ENCODE measurements at places on chromosomes 5 and 9.
A peak's percentile ranks its signal among the peaks of the same experiment; 100 is the strongest.

GRCh38 chr5:176446884-176447590 is 1.1 kb upstream of the FAF2 start:
- peaks cover 22% of the 10 kb centered on the region for H3K4me1 ChIP-seq
- no peak for DNase-seq
- no peaks in the 10 kb centered on the region for H3K27me3 ChIP-seq
- peaks cover 2% of the 10 kb centered on the region for H3K36me3 ChIP-seq
- H3K27ac ChIP-seq = peak overlapping the region; percentile 98

- peaks cover 2% of the 10 kb centered on the region for H3K36me3 ChIP-seq
- peaks cover 25% of the 10 kb centered on the region for H3K27me3 ChIP-seq
- H3K4me3 ChIP-seq = no peak overlapping the region
- no peak overlapping the region for H3K27ac ChIP-seq
Observed at GRCh38 chr5:36006163-36006562, 15.0 kb upstream of the UGT3A1 start.

DNA sequence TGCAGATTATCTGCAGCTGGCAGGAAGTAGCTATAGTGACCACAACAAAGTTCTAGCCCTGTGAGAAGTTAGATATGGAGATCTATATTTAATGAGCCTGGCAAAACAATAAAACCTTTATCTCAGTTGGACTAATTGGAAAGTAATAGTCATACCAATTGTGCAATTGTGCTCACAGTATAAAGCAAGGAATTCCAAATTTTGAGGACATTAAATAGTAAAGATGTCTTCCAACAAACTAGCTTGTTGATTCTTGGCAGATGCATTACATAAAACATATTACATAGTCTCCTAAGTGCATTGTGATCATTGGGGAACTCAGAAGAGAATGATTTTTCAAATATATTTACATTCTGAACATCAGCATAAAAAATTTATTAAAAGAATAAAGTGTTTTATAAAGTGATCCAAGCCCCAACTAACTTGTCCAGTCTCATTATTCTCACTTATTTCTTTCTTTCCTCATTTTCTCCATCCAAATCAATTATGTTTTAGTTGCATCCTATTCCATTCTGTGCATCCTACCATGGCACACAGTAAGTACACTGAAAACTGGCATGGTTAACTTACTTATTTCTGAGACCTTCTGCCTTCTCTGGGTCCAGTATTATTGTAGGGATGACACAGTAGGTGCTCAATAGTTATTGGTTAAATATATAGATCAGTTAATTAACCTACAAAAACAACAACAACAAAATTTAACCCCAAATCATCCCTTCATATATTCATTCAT is 977.2 kb upstream of the NUDT12 start:
- no peak overlapping the region for H3K4me3 ChIP-seq
- H3K36me3 ChIP-seq = no peaks in the 10 kb centered on the region
- DNase-seq = no peak

DNA sequence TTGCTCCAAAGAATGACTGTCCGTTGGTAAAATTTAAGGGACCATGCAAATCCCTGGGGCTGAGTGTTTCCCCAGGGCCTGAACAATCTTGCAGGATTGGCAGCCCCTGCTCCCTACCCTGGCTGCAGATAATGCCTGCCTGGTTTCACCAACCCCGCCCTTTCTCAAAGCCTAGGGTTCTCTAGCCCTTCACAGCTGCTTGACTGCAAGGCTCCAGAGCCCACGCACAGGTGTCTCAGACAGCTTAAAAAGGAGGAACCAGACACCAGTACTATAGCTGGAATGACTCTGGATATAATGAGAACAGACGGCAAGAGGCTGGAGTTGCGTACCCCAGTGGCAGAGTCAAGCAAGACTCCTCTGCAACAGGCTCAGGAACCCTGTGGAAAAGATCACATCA is 25.2 kb upstream of the TNIP1 start:
- H3K27me3 ChIP-seq = no peaks in the 10 kb centered on the region
- no peak overlapping the region for H3K4me3 ChIP-seq
- H3K36me3 ChIP-seq = peaks cover 15% of the 10 kb centered on the region
- peaks cover 16% of the 10 kb centered on the region for H3K4me1 ChIP-seq
- H3K27ac ChIP-seq = peak overlapping the region; percentile 88

GRCh38 chr9:105087910-105088898 is 156.2 kb upstream of the SLC44A1 start:
- H3K4me3 ChIP-seq = no peak overlapping the region
- H3K27ac ChIP-seq = no peak overlapping the region
- no peaks in the 10 kb centered on the region for H3K36me3 ChIP-seq

- H3K27ac ChIP-seq = peak overlapping the region; percentile 79
- peaks cover 21% of the 10 kb centered on the region for H3K4me1 ChIP-seq
- peak; percentile 18 for DNase-seq
- H3K27me3 ChIP-seq = peaks cover 29% of the 10 kb centered on the region
- H3K4me3 ChIP-seq = peak overlapping the region; percentile 99
Observed at GRCh38 chr5:139747583-139748504, 47.8 kb upstream of the PSD2 start.

GRCh38 chr9:88531920-88532698 is 2.9 kb upstream of the NXNL2 start:
- DNase-seq = no peak
- H3K4me1 ChIP-seq = peaks cover 6% of the 10 kb centered on the region
- H3K36me3 ChIP-seq = no peaks in the 10 kb centered on the region
- H3K27me3 ChIP-seq = peaks cover 37% of the 10 kb centered on the region

DNA sequence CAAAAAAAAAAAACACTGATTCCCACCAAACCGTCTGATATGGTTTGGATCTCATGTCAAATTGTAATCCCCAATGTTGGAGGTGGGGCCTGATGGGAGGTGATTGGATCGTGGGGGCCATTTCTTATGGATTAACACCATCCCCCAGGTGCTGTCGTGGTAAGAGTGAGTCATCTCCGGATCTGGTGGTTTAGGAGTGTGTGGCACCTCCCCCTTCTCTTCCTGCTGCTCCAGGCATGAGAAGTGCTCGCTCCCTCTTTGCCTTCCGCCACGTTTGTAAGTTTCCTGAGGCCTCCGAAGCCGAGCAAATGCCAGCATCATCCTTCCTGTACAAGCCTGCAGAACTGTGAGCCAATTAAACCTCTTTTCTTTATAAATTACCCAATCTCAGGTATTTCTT is 45.2 kb downstream of the HSD17B3 start:
- no peak for DNase-seq
- no peaks in the 10 kb centered on the region for H3K4me1 ChIP-seq
- no peaks in the 10 kb centered on the region for H3K36me3 ChIP-seq
- peaks cover 32% of the 10 kb centered on the region for H3K27me3 ChIP-seq
- no peak overlapping the region for H3K27ac ChIP-seq

DNA sequence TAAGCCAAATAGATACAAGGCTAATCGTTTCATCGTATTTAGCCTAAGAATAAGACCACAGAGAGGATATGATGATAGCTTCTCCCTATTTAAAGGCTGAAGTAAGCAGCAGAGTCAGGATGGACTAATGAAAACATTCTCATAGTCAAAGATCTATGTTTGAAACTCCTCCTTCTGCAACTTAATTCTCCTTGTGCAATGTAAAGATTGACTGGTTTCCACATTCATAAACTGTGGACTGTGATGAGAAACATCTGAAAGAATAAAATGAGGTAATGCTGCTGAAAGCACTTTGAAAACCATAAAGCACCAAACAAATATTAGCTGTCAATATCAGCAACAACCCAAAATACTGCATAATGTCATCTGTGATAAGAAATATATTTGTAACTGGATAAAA is 361.9 kb downstream of the CSNK1G3 start:
- DNase-seq = no peak
- H3K27me3 ChIP-seq = no peaks in the 10 kb centered on the region
- H3K27ac ChIP-seq = no peak overlapping the region
- H3K36me3 ChIP-seq = no peaks in the 10 kb centered on the region

DNA sequence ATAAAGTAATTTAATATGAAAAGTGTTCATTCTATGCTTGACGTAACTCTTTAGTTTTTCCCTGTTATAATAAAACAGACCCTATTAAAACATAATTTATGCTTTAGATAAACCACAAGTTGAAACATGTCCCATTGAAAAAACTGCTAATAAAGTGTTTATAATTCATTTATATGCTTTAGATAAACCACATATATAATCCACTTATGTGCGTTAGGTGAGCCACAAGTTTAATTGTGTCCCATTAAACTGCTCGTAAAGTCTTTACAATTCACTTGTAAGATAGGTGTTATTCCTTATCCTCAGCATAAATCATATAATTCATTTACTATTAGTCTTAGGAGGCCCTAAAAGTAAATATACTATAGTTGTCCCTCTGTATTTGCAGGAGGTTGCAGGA is 3.6 kb downstream of the NIPSNAP3B start:
- peaks cover 7% of the 10 kb centered on the region for H3K4me1 ChIP-seq
- H3K27me3 ChIP-seq = no peaks in the 10 kb centered on the region
- no peak overlapping the region for H3K27ac ChIP-seq
- H3K36me3 ChIP-seq = no peaks in the 10 kb centered on the region
- no peak for DNase-seq

GRCh38 chr9:116061546-116062205 is 91.9 kb upstream of the PAPPA start:
- no peaks in the 10 kb centered on the region for H3K27me3 ChIP-seq
- no peaks in the 10 kb centered on the region for H3K36me3 ChIP-seq
- no peak overlapping the region for H3K4me3 ChIP-seq
- DNase-seq = no peak
- no peak overlapping the region for H3K27ac ChIP-seq

- no peaks in the 10 kb centered on the region for H3K27me3 ChIP-seq
- H3K4me1 ChIP-seq = peaks cover 11% of the 10 kb centered on the region
- H3K4me3 ChIP-seq = no peak overlapping the region
- H3K36me3 ChIP-seq = no peaks in the 10 kb centered on the region
- peak overlapping the region; percentile 88 for H3K27ac ChIP-seq
Observed at GRCh38 chr5:68315679-68316271, 100.2 kb downstream of the PIK3R1 start.

GRCh38 chr5:151028717-151029116 is 8.3 kb downstream of the GPX3 start:
- no peak overlapping the region for H3K4me3 ChIP-seq
- no peaks in the 10 kb centered on the region for H3K27me3 ChIP-seq
- H3K36me3 ChIP-seq = peaks cover 14% of the 10 kb centered on the region
- peaks cover 11% of the 10 kb centered on the region for H3K4me1 ChIP-seq

DNA sequence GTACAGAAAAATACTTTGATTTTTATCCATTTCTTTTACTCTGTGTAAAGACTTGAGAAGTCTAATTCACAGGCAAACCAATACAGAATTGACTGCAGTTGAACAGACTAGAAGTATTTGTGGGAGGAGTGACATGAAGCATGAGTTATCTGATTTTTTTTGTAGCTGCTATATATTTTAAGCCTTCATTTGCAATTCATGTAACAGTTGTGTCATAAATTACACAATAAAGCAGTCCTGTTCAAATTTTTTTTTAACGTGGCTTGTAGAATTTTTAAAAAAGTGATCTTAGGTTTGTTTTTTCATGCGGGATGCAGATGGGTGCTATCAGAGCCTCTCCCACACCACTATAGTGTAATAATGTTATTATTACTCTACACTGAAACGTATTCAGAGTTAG is 2.9 kb upstream of the MAML1 start:
- DNase-seq = no peak
- H3K27me3 ChIP-seq = no peaks in the 10 kb centered on the region
- no peak overlapping the region for H3K4me3 ChIP-seq
- peak overlapping the region; percentile 59 for H3K27ac ChIP-seq
- peaks cover 28% of the 10 kb centered on the region for H3K4me1 ChIP-seq
- peaks cover 4% of the 10 kb centered on the region for H3K36me3 ChIP-seq

DNA sequence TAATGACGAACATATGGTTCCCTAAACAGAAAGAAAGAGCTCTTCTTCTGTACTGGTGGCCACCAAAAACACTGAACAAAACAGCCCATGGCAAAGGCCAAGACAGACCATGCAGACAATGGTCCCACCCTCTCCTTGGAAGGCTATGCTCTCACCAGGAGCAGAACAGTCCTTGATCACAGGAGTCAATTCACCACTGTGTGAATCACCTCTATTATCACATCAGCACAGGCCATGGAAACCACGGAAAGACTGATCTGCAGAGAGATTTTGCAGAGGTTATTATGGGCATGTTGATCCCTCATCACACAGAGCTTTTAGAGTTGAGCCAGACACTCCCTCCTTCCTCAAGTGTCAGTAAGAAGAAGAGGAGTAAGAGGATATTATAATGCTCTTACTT is 134.0 kb upstream of the RASEF start:
- DNase-seq = no peak
- H3K4me1 ChIP-seq = no peaks in the 10 kb centered on the region
- H3K36me3 ChIP-seq = no peaks in the 10 kb centered on the region
- H3K4me3 ChIP-seq = no peak overlapping the region
- H3K27me3 ChIP-seq = peaks cover 16% of the 10 kb centered on the region
- no peak overlapping the region for H3K27ac ChIP-seq

DNA sequence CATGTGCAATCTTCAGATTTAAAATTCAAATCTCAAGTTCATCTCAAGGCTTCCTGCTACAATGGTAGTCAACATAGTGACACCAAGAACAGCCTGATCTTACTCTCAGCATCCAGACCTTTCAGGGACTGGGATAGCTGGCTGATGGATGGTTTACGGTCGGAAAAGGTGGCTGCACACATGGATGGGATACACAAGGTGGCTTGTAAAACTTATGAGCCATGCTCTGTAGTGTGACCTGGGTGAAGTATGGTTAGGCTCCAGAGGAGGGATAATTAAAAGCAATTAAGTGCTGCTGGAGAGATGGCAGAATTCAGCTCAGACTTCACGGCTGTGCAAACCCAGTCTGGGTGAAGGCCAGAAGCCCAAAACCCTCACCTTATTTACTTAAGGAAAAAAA is 379.5 kb downstream of the NFIB start:
- no peak for DNase-seq
- no peak overlapping the region for H3K27ac ChIP-seq
- H3K4me3 ChIP-seq = no peak overlapping the region
- no peaks in the 10 kb centered on the region for H3K4me1 ChIP-seq
- H3K36me3 ChIP-seq = no peaks in the 10 kb centered on the region
- no peaks in the 10 kb centered on the region for H3K27me3 ChIP-seq

- H3K4me1 ChIP-seq = peaks cover 22% of the 10 kb centered on the region
- peaks cover 2% of the 10 kb centered on the region for H3K36me3 ChIP-seq
- no peak overlapping the region for H3K27ac ChIP-seq
- peaks cover 71% of the 10 kb centered on the region for H3K27me3 ChIP-seq
- H3K4me3 ChIP-seq = peak overlapping the region; percentile 69
- DNase-seq = no peak
Observed at GRCh38 chr5:55219770-55220169, 7.3 kb downstream of the MCIDAS start.

- H3K4me3 ChIP-seq = peak overlapping the region; percentile 83
- H3K27ac ChIP-seq = peak overlapping the region; percentile 35
- peaks cover 50% of the 10 kb centered on the region for H3K27me3 ChIP-seq
- no peaks in the 10 kb centered on the region for H3K36me3 ChIP-seq
- DNase-seq = no peak
Observed at GRCh38 chr5:36070687-36071571, 4.2 kb upstream of the UGT3A2 start.

- no peaks in the 10 kb centered on the region for H3K36me3 ChIP-seq
- no peak overlapping the region for H3K27ac ChIP-seq
- no peaks in the 10 kb centered on the region for H3K4me1 ChIP-seq
- DNase-seq = no peak
- no peak overlapping the region for H3K4me3 ChIP-seq
Observed at GRCh38 chr9:107933097-107933496, 443.5 kb upstream of the KLF4 start.

DNA sequence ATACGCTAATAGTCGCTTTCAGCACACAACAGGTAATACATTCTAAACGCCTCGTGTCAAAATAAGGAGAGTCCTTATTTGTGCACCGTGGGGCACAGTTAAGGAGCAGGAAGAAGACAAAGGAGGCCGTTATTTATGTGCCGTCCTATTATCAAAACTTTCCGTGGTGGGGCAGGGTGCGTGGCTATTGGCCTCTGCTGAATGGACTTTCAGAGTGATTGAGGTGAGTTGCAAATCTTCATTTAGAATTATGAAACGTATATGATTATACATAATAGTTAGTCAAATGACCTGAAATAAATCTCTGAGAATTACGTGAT is 833 bp downstream of the C5orf24 start:
- no peaks in the 10 kb centered on the region for H3K36me3 ChIP-seq
- peak overlapping the region; percentile 91 for H3K4me3 ChIP-seq
- no peak for DNase-seq
- H3K4me1 ChIP-seq = peaks cover 19% of the 10 kb centered on the region
